ENCODE measurements at places on chromosomes 4 and X.

DNA sequence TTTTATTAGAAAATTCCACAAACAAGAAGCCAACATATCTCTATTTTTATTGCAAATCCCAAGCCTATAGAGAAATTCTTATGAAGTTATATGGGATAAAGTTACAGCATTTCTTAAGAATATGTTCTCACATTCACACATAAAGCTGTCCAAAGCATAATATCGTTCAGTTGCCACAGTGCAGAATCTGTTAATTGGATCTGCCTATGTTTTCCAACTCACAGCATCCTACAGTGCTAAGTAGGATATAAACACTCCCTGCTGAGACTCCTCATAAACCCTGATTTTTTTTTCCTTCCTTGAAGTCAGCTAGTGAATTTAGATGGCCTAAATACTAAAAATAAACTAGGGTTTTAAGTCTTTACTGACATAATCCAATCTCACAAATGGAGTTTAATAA lies 307.9 kb downstream of the PDGFC start:
- no peak for DNase-seq

DNA sequence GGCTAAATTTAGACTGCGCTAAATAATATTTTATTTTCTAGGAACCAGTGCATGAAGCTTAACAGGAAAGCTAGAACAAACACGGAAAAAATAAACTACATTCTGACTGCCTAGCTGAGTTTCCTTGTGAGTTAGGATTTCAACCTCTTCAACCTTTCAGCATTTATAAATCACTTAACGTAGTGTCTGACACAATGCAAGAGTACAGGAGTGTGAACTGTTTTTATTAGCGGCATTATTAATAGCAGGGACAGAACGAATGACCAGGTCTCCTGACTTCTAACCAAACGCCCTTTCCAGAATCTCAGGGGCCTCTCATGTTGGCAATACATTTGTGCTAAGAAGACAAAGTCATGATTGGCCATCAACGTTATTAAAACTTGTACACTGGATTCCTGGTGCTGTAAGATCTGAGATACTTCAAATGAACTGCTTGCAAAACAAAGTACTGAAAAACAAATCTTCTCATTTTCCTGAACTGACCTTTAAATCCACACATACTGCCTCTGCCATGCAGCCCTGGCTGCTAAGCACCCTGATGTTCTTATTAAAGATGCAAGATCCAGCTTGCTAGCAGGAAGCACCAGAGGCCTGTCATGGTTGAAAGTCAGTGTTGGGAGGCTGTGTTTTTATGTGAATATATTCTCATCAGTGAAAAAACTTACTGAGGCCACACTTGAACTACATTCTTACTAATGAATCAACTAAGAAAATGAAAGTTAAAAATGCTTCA lies 380.4 kb upstream of the CPEB2 start:
- DNase-seq = no peak

DNA sequence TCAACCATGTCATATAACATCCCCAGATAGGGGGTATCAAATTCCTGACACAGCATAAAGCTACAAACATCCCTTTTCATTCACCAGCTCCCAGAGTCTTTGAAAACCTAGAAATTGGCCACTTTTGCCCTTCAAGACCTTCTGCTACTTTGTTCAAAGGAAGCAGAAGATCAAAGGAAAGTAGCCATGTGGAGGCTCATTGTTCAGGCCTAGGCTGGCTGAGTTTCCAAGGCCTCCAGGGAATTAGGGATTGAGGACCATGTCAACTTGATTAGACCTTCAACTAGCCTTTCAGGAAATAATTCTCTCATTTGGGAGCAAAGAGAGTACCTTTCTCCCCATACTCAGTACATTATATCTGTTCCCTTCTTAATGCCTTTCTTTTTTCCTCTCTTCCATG lies 66.8 kb upstream of the ATXN3L start:
- no peak for DNase-seq

DNA sequence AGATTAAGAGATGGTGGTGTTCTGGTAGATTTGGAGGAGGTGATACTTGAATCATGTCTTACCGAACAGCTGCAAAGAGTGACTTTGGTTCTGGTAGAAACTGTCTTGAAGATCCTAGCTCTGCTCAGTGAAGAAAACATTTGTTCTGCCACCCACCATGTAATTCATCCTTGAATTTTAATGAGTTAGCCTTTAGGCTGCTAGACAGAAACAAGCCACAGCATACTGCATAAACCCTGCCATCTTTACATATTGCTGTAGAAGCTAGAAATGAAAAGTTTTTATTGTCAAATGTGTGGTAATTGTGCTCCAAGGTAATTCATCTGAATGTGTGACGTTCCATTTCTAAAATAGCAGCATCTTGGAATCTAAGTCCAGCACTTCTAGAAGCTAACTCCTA lies 161.0 kb upstream of the RAPGEF2 start:
- DNase-seq = no peak

DNA sequence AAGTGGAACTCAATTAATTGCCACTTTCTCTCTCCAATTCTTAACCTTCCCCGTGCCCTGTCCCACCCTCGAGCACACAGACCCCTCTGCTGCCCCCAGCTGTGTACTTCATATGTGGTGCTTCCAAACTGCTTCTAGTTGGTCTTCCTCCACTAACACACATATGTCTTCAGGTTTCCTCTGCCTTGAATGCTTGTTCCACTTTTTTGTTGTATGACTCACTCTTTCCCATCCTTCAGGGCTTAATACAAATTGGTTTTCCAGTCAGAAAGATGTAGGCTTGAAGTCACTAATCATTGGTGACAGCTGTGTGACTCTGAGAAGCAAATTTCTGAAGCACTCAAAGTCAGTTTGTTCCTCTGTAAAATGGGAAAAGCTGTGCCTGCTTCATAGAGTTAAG lies 30.6 kb downstream of the TRIM2 start:
- no peak for DNase-seq

- DNase-seq = no peak
Observed at GRCh38 chrX:109974906-109975655, 27.8 kb upstream of the TMEM164 start.

- DNase-seq = no peak
Observed at GRCh38 chr4:33060674-33061542, 2340.7 kb downstream of the PCDH7 start.

DNA sequence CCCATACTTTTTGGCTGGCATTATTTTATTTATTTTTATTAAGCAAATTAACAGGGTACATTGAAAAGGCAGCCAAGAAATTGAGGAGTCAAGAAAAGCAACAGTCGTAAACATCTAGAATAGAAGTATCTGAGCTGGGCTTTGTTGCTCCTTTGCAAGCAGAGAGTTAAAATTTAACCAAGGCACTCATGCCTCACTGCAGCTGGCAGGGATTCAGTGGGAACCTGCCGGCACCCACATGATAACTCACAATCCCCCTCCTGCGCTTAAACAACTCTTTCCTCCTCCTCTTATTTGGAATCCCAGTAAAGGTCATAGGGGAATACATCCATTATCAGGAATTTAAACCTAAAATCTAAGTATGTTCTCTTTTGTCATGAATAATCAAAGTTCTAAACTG lies 115.5 kb downstream of the SOX3 start:
- DNase-seq = no peak

DNA sequence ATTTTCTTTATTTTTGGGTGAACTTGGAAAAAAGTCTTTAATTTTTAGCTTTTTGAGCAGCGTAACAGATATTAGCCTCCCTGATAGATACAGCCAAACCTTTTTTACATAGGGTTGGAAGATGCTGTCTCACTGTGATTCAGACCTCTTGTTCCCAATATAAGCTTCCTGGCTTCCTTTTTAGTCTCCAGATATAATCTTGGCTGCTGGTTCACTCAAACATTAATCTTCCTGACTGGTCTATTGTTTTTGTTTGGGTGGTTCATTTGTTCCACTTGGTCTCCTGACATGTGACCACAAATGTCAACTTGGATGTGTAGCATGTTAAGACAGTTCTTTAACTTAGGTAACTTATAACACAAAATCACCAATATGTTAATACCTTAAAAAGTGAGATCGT lies 23.0 kb downstream of the RPA4 start:
- DNase-seq = no peak

DNA sequence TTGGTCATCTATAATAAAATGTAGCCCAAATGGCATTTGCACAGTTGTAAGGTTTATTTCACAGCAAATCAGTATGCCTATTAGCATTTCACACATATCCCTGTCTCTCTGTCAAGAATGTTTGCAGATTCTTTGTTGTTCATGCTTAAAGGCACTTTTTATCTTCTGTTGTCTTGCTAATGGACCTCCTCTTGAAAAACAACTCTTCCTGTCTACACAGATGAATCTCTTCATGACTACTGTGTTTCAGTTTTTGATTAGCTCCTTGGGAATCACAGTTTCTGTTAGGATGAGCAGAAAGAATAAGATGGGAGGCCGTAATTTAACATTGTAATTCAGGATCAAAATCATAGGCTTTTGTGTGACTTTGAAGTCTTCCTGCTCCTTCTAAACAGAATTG lies 35.5 kb upstream of the SLC4A4 start:
- no peak for DNase-seq

GRCh38 chr4:10007793-10008608 lies 13.3 kb downstream of the SLC2A9 start:
- DNase-seq = no peak

DNA sequence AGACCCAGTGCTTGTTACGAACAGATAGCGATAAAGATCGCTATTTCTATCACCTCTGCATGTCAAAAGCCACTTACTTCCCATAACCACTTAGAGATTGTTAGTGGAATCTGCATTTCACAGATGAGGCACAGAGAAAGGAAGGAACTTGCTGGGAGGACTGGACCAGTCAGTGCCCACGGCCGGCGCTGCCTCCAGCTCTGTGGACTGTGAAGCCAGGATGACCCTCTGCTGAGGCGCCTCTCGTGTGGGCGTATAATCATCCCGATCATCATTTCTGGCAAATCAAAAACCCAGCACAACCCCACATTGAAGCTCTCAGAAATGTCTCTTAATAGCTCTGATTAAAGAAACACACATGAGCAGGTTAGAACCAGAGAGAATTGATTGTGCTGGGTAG lies 61.5 kb upstream of the ADRA2C start:
- DNase-seq = no peak

DNA sequence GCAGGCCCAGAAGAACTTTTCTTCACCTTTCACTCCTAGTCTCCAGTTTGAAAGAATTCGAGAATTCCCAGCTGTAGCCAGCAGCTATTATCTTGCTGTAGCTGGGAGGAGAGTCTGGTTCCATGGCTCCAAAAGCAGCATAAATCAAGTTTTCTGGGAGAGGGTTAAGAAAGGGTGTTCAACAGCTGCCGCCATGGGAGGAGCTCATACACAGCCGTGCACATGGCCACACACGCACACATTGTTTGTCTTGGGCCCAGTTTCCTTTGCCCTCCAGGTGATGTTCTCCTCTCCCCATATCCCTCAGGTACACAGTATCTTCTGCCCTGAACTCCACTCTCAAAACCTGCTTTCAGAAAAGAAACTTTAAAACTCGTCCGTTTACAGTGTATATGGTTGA lies 4.1 kb upstream of the GPC3 start:
- DNase-seq = no peak

DNA sequence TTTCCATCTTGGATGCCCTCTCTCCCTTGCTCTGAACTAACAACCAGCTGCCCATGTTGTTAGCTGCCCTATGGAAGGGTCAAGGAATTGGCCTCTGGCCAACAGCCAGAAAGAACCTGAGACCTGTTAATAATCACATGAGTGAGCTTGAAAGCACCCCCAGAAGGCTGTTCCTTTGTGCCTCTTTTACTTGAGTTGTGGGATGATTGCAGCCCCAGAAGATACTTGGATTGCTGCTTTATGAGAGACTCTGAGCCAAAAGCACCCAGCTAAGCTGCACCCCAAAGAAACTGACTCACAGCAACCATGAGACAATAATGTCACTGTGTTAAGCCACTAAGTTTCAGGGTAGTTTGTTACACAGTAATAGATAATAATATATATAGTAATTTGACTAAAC lies 73.3 kb downstream of the FRYL start:
- no peak for DNase-seq

GRCh38 chr4:153204728-153205648 lies 745 bp downstream of the TRIM2 start:
- DNase-seq = no peak

- no peak for DNase-seq
Observed at GRCh38 chr4:147361726-147362125, 119.2 kb upstream of the EDNRA start.

DNA sequence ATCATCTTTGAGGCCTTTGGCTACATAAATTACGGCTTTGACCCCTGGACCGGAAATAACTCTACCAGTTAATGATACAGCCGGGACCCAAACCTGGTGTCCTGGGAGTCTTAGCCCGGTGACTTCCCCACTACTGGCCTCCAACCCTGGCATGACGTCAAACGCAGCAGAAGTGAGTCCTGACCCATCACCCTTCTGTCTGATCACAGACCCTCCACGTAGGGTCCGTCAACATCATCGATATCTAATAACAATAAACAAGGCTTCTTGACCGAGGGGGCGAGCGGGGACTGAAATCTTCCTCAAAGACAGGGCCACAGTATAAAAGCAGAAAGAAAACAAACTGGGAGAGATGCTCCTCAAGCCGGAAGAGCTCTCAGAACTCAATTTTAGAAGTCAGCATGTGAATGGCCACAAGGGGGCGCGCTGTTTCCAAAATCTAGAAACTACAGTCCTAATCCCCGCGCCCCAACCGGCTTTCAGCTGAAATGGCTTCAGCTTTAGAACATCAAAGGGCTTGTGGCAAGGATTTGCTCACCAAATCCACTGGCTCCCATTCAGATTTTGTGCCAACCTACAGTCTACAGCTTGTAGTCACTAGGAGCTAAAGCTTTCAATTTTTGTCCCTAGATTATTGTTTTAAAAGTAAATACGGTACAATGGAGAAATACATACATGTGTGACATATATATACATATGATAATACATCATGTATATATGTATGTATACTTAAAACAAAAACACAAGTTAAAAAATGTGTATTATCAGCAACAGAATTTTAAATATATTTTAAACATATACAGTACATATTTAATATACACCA lies 46.4 kb upstream of the ENPP6 start:
- DNase-seq = peak; percentile 33

- no peak for DNase-seq
Observed at GRCh38 chrX:123906557-123907316, 46.9 kb downstream of the XIAP start.

DNA sequence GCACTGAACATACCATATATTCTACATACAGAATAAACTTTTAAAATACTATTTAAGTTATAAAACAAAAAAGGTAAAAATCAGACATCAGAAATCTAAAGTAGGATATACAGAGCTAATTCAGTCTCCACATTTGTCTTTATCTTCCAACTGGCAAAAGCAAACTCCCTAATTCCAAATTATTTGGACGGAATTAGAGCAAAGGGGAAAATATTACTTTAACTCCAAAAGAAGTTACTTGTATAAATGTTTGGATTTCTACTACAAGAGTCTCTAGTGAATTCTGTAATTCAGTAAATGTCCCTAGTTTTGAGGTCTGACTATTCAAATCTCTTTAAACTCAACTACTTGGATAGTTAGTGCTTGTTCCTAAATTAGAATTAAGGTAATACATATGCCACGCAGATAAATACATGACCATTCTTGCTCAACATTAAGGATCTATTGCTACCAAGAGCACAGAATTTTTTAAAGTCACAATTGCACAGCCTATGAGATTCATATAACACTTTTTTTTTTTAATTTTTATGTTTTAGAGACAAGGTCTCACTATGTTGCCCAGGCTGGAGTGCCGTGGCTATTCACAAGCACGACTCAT lies 7.3 kb downstream of the ZNF280C start:
- DNase-seq = no peak

GRCh38 chr4:57119054-57119651 lies 9.0 kb upstream of the IGFBP7 start:
- peak; percentile 95 for DNase-seq

GRCh38 chr4:73019462-73020047 lies 50.0 kb downstream of the COX18 start:
- DNase-seq = no peak

- DNase-seq = no peak
Observed at GRCh38 chr4:10084651-10085358, 31.8 kb downstream of the WDR1 start.

All from AG04449 (cell line).